ENCODE measurements at places on chromosomes 5 and 9. TPM values are rescaled to one million over a fixed set of nuclear protein-coding genes. Genes with fewer than 3 reads are reported as not detected.

DNA sequence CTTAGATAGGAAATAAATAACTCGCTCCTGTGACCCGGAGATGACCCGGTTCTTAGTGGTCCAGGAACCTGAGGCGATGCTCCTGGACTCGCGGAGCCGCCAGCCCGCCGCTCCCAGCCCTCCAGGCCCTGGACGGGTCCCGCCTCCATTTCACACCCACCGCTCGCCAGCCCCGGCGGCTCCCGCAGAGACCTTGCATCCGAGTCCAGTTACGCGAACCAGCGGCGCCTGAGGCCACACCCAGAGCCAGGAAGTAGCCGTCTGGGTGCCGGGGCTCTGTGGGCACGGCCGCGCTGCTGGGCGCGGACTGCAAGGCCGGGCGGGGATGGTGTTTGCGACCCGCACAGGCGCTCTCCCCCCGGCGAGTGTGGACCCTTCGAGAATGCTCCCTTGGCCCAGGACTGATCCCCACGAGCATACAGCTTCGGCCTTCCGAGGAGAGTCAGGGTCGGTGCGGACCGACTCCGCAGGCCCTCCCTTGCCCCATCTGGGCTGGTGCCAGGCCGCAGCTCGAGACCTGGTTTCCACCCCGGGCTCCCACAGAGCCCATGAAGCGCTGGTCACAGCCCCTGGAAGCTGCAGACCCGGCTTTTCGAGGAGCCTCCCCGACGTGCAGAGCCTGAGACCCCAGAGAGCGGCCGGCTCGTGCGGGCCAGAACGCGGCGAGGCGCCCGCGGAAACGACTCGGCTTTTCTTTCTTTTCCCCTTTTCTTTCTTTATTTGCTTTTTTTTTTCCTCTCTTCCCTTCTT lies 5.2 kb upstream of the BARX1 start:
- H3K27ac ChIP-seq: no peak overlapping the region
- H3K36me3 ChIP-seq: no peaks in the 10 kb centered on the region
- peaks cover 73% of the 10 kb centered on the region for H3K27me3 ChIP-seq

GRCh38 chr5:153084511-153084910 lies 406.0 kb upstream of the GRIA1 start:
- H3K27ac ChIP-seq: no peak overlapping the region
- no peak for DNase-seq
- no peaks in the 10 kb centered on the region for H3K36me3 ChIP-seq

DNA sequence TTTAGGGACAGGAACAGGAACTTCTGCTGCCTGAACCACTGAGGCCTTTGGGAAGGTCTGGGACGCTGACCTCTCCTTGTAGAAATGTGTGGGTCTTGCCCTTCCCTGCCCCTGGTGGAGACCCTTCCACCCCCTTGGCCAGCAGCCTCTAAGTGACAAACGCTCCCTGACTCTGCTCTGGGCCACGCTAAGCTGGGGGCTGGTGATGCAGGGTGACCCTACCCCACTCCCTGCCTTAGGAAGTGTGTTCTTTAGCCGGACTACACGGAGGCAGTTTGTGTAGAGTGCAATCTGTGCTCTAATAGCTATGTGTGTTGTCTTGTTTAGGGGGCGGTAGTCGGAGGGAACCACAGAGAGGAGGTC lies 123.0 kb downstream of the COL23A1 start:
- H3K4me3 ChIP-seq: no peak overlapping the region
- H3K27ac ChIP-seq: no peak overlapping the region
- no peaks in the 10 kb centered on the region for H3K4me1 ChIP-seq
- H3K36me3 ChIP-seq: no peaks in the 10 kb centered on the region
- H3K27me3 ChIP-seq: no peaks in the 10 kb centered on the region

PCDHGB5 gene
- 1.2 TPM for polyA plus RNA-seq

DNA sequence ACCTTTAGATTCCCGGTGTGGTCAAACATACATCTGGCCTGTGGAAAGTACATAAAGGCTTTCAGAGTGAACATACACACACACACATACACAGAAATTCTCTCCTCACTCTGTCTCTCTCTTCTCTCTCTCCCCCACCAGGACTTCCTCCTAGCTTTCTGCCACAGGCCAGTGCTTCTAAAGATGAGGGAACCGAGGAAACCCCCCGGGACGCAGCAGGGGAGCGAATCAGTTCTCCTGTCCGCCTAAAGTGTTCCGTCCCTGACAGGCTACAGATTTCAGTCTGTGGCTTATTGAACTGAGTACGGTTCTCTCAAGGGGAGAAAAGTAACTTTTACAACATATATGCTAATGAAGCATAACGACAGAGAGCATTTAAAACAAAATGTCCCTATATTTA lies 75.8 kb downstream of the MED27 start:
- no peak overlapping the region for H3K4me3 ChIP-seq
- H3K36me3 ChIP-seq: no peaks in the 10 kb centered on the region
- no peaks in the 10 kb centered on the region for H3K4me1 ChIP-seq
- no peak overlapping the region for H3K27ac ChIP-seq
- no peak for DNase-seq

SLC6A18 gene
- 0.04 TPM for polyA plus RNA-seq

GRCh38 chr5:117131876-117132275 lies 557.3 kb upstream of the SEMA6A start:
- H3K4me3 ChIP-seq: no peak overlapping the region
- DNase-seq: no peak
- no peaks in the 10 kb centered on the region for H3K27me3 ChIP-seq
- H3K27ac ChIP-seq: no peak overlapping the region
- no peaks in the 10 kb centered on the region for H3K4me1 ChIP-seq
- no peaks in the 10 kb centered on the region for H3K36me3 ChIP-seq

Measured in small intestine (tissue), 16 donors.